ENCODE measurements at places on chromosomes 11 and 22.

DNA sequence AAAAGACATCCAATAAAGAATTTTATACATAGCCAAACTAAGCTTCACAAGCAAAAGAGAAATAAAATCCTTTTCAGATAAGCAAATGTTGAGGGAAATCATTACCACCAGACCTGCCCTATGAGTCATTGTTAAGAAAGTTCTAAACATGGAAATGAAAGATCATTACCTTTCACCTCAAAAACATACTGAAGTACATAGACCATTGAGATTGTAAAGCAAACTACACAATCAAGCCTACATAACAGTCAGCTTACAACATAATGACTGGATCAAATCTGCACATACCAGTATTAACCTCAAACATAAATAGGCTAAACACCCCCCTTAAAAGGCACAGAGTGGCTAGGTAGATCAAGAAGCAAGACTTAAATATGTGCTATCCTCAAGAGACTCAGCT is 501.0 kb upstream of the LUZP2 start:
- DNase-seq, result no peak

DNA sequence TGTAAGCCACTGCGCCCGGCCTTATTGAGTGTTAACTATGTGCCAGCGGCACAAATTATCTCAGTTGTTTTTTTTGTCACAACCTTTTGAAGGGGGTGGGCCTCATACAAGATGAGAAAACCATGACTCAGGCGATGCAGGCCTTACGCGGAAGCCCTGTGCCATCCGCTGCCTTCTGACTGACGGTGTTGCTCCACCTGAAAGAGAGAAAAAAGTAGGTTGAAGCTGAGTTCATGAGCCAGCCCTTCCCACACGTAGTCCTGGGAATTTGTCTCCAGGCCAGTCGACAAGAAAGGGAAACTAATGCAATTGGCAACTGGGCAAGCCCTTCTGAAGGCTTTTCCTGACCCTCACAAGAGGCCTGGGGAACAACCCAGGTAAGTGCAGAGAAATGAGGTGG is 96.9 kb upstream of the CRYBB3 start:
- no peak for DNase-seq

DNA sequence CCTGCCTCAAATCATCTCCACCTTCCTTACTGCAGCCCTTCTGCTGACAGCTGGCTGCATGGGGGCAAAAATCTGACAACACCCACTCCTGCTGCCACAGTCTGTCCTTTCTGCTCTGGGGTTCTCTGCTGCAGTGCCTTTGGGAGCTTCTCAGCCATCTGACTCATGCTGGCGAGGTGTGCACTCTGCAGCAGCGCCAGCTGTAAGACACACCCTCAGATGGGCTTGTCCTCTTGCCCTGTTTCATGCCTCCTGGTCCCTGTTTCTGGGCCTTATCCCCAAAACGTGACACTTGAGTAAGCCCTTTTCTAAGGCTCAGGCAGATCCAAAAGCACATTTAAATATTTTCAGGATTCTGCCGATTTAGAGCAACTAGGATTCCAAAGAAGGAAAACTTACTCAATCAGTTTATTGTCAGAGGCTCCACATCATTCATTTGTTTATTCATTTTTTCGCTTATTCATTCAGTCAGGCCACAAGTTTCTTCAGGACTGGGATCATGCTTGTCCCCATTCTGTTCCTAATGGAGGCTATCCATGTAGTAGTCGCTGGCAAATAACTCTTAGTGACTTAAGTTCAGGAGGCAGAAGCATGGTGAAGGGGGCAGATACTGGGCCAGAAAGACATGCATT is 60.2 kb downstream of the SMIM38 start:
- no peak for DNase-seq

- no peak for DNase-seq
Observed at GRCh38 chr11:129237456-129237855, 45.3 kb upstream of the ARHGAP32 start.

GRCh38 chr11:64447831-64448598 is 89.1 kb downstream of the RPS6KA4 start:
- DNase-seq, result no peak

DNA sequence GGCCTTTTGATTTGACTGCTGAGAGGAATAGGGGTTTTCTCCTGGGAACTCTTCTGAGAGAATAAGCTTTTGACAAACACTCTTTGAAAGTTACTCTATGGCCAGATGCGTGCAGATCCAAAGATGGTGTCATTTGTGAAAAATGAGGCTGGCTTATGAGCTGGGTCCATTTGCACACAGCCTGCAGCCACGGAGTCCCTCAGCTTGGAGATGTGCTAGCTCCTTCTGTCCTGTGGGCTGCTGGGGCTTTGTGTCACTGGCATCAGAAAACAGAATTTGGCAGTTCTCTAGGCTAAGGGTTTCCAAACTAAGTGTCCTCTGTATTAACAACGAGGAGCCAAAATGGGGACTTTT is 702.4 kb downstream of the NTM start:
- no peak for DNase-seq

DNA sequence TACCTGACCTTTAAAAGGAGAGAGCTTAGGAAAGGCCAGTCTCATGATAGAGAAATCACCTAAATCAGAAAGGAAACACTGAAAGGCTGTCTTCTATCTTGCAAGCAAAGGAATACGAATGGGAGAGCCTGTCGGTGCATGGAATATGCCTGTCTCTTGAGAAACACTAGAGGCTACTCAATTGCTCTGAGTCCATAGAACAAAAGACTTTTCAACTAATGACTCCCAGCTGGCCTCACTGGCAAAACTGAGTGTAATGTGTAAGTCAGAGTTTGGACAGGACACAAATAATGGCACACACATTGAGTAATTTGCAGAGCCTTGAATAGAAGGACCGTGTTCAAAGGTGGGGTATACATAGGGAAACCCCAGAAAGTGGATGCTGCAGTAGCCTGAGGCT is 171.0 kb upstream of the ARHGAP20 start:
- DNase-seq, result no peak

Data from stimulated activated CD8-positive, alpha-beta memory T cell treated with anti-CD3 and anti-CD28 coated beads, Interleukin-4, amount 100 ng/mL, for 24 hours (primary cell).